CD4-positive, alpha-beta T cell treated with Interferon gamma for 1 hour (primary cell): ENCODE measurements at places on chromosomes 16 and 17.

DNA sequence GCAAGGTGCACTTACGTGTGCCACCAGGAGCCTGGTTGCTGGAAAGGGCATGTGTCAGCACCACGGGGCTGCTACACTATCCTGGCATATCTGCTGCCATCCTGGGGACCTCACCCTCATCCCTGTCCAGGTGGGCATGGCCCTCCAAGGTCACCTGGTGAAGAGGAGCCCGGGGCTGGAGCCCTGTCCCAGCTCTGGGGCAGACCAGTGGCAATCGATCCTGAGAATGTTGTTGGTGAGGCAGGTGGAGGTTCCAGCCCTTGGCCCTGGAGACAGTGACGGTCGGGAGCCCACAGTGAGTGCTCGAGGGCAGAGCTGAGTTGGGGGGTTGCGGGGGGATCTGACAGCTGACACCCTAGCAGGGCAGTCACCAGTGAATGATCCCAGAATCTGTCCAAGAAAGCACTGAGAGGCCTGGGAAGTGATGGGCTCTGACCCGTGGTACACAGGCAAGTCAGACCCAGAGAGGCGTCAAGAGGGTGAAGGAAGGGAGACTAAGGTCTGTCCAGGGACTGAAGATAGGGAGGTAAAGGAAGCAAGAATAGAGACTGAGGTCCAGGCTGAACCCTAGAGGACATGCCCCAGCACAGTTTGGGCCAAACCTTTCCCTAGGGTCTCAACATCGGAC, 17.6 kb downstream of the POLR3K start:
- no peak for DNase-seq

DNA sequence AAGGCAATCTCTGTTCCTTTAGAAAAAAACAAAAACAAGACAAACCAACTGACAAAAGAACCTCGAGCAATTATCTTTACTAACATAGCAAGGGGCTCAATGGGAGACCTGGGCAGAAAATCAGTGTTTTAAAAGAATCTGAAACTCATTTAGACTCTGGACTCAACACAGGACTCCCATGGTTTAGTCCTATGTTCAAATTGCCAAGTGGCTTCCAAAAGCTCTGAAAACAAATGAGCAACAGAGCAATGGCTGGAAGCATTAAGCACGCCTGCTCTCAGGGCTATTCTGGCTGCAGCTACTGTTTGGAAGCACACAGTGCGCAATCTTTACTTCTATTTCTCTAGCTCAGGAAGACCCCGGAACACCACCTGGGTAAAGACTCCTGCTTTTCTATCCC, 162.0 kb downstream of the AATF start:
- DNase-seq = no peak

- DNase-seq = no peak
These were observed 36.5 kb downstream of the FA2H start for GRCh38 chr16:74738113-74738541.

DNA sequence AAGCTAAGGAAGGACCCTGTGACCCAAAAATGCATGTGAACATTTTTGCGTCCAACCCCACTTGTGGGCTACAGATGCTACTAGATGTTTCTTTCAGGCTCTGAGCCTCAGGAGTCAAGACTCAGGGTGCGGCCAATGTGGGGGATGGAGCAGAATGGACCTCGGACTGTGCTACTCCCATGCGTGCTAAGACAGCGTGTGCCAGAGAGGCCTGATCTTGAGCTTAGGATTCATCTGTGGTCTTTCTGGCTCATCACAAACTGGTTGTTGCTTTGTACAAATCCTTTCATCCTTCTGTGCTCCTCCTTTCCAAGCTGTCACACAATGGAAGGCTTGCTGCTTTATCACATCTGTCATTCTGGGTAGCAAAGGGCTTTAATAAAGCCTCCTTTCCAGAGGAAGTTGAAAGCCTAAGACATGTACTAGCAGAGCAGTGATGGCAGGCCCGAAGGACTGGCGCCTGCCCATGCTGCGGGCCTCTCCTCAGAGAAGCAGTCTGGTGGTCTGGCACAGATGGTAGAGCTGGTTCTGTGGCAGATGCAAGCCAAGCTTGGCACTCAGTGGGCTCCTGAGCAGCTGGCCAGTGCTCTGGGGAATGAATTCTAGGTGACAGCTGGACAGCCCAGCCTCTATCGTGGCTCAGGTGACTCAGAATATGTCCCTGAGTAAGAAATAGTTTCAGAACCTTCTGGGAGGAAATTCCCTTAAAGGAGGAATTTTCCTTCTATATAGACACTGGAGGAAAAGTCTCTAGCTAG, 27.8 kb downstream of the COG4 start:
- no peak for DNase-seq

GRCh38 chr16:74466872-74467271, 45.6 kb upstream of the CLEC18B start:
- DNase-seq = no peak

- DNase-seq = no peak
These were observed 64.4 kb downstream of the KSR1 start for GRCh38 chr17:27520491-27521185.

GRCh38 chr17:13457783-13458182, 143.9 kb downstream of the HS3ST3A1 start:
- DNase-seq = no peak

DNA sequence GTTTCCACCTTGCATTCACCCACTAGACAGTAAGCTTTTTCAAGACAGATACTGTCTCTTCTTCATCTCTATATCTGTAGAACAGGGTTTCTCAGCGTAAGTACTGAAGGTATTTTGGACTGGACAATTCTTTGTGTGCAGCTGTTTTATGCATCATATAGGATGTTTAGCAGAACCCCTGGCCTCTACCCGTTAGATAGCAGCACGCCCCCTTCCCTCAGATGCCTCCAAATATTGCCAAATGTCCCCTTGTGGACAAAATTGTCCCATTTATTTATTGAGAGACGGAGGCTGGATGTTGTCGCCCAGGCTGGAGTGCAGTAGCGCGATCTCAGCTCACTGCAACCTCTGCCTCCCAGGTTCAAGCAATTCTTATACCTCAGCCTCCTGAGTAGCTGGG, 263.3 kb upstream of the TBX2 start:
- no peak for DNase-seq

DNA sequence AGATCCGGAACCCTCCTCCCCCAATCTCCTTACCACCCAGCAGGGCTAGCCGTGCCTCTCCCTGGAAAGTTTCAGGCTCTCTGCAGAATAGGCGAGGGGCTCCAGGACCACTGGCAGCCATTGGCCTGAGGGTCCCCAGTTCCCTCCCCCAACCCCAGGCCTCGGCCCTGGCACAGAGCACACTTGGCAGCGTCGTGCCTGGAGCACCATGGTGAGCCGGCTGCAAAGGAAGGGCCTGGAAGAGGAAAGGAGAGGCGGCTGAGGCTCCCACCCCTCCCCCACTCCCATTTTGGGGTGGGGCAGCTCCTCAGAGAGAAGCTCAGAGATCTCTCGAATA, 369 bp upstream of the BTBD17 start:
- DNase-seq = no peak

DNA sequence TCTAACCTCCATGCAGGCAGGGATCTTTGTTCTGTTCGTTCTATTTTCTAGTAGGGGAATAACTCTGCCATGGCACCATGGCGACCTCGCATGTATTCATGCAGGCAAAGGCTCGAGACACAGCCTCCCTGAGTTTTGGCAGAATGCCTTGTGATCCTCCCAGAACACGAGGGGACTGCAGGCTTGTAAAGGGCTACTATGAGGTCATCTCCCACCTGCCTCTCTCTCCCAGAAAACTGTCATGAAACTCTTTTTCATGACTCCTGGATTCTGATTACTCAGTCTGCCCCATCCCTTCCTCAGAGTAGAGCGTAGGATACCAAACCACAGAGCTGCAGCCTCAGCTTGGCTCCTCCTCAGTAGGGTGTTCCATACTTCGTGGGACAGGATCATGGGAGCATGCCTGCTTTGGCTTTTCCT, 64.3 kb downstream of the IGF2BP1 start:
- DNase-seq = no peak

- no peak for DNase-seq
These were observed 82.3 kb downstream of the TBC1D16 start for GRCh38 chr17:79953335-79953734.

GRCh38 chr16:65201511-65201910, 79.6 kb upstream of the CDH11 start:
- no peak for DNase-seq

- no peak for DNase-seq
These were observed 30.8 kb upstream of the CALB2 start for GRCh38 chr16:71327720-71328119.

DNA sequence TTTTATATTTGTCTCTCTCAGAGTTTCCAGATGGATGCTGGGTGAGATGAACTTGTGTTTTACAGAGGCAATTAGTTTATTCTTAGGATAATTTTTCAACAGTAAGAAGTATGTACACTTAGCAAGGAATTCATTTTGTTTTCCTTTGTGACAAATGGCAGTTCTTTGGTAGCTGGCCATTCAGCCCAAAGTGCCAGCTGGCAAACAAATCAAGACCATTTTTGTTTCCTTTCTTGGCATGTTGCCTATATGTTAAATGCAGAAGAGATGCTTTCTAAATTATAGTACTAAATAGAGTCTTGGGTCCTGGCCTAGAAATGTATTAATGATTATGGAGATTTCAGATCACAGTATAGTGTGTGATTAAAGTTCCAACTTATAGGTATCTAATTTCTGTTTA, 337.1 kb downstream of the CNTNAP4 start:
- DNase-seq = no peak

- no peak for DNase-seq
These were observed 1.3 kb downstream of the GNGT2 start for GRCh38 chr17:49209061-49209571.

DNA sequence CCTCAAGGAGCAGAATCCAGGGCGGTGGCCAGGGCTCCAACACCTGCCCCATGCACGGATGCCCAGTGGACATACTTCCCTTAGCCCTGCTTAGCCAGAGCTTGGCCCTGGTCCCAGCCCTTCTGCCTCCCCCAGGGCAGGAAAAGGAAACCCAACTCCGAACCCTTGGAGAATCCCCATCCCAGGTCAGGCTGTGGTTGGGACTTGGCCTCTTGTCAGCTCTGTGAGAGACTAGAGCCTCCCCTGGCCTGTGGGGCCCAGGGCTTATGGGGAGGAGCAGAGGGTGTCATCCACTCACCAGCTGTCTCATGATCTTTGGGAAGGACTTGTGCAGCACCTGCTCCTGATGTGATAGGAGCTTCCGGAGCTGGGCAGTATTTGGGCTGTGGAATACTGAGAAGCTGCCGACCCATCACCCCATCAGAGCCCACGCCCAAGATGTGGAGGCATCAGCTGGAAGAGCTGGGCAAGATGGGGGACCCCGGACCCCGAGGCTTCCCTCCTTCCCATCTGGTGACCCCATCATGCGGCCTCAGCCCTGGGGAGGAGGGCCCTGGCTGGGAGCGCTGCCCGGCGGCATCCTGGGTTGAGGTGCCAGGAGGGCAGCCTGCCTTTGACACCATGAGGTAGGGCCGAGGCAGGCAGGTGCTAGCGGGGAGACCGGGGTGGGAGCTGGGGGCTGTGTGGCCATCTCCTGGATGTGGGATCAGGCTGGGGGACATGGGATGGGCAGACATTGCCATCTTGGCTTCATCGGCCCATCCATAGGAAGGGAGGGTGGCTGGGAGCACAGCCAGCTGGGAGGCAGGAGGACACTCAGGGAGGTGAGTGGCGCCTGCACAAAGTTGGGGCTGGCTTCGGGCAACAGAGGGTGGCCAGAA, 45.1 kb downstream of the TNFRSF13B start:
- no peak for DNase-seq

- DNase-seq = peak; percentile 35
These were observed 21.0 kb upstream of the HERPUD1 start for GRCh38 chr16:56910654-56911539.

DNA sequence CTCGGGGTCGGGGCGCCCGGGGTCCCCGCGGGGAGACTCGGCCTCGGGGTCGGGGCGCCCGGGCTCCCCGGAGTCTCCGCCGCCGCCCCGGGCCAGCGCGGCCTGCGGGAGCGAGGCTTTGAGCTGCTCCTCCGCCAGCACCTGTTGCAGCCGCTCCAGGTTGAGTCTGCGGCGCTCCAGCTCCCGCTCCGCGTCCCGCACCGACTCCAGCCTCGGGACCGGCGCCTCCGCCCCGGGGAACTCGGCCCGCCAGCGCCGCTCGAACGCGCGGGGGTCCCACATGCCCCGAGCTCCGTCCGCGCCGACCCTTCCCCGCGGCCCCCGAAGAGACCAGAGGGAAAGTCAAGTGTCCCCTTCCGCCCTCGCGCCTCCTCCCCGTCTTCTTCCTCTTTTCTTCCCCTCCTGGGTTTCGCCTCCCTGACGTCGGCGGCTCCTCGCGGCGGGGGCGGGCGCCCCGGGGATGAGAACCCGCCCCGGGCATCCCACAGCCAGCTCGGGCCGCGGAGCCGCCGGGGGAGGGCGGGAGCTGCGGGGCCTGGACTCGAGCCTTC, 40.8 kb upstream of the BHLHA9 start:
- peak; percentile 71 for DNase-seq

- DNase-seq = no peak
These were observed 51.5 kb upstream of the FASN start for GRCh38 chr17:82149401-82150099.

DNA sequence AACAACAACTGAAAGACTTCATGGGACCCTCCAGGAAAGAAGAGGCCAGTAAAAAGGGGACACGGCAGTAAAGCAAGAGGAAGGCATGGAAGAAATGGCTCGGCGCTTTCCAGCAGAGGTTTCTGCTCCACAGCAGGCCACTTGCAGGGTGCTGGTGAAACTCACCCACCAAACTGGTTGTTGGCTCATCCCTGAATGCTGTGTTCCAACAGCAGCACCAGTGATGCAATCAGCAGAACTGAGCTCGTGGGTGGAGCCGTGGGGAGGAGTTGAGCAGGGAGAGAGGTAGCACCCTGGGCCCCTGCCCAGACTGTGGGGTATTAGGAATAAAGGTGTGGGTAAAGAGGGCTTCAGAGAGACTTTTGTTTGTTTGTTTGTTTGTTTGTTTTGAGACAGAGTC, 62.8 kb upstream of the ADCY9 start:
- DNase-seq = peak; percentile 11

- no peak for DNase-seq
These were observed 7.4 kb upstream of the VPS35L start for GRCh38 chr16:19548144-19548543.

GRCh38 chr17:48530887-48531272, at the start of gene HOXB1:
TSS of gene HOXB1 (minus strand) at chr17:48531011. CDS start at chr17:48530904, 107 bp downstream.
- no peak for DNase-seq

- no peak for DNase-seq
These were observed 3.9 kb downstream of the ABAT start for GRCh38 chr16:8678068-8678927.

- no peak for DNase-seq
These were observed 60.2 kb downstream of the HAPSTR1 start for GRCh38 chr16:9151597-9151996.

DNA sequence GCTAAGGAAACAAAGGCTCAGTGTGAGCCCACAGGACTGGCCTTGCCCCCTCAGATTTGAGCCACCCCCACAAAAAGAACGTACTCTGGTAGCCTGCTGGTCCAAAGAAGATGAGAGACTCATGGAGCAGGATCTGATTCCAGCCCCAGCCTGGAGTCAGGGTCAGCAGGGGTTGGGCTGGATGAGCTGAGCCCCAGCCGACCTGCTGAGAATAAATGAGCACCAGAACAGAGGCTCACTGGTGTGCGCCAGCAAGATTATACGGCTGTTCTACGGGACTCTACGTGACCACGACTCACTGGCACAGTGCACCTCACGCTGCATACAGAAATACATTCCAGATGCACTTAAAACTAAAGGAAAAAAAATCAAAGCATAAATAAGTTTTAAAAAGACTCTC, 186.0 kb upstream of the RPL38 start:
- no peak for DNase-seq

- no peak for DNase-seq
These were observed 220.8 kb upstream of the MON1B start for GRCh38 chr16:76970087-76970744.
